Ureter (tissue), 1 donor: ENCODE measurements at places on chromosomes 13 and 19. TPM values are rescaled to one million over a fixed set of nuclear protein-coding genes. Genes with fewer than 3 reads are reported as not detected.

Gene ATXN8OS
- total RNA-seq = not detected

Gene METTL21C
- not detected for total RNA-seq

Gene FXYD7
- 0.62 TPM for total RNA-seq

Gene FCGBP
- 37.0 TPM for total RNA-seq

Gene LRP3
- total RNA-seq = 15.0 TPM

DNA sequence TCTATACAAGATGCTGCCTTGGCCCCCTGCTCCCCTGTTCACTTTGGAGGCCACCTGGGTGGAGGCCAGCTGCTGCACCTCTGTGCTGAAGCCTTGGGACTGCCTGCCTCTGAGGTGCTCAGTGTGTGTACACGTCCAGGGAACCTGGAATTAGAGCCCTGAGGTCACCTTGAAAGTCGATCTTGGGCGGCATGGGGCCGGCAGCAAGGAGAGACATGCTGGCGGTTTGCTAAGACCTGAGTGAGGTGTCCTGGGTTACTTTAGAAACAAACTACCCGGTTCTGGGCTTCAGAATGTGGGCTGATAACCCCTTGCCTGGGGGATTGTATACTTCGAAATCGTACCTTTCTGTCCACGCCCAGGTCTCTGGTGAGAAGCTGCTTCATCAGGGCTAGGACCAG lies 25.5 kb downstream of the TSSK6 start:
- no peak for DNase-seq

- no peak for DNase-seq
These were observed 64.8 kb upstream of the ZNF85 start for GRCh38 chr19:20858218-20858617.

DNA sequence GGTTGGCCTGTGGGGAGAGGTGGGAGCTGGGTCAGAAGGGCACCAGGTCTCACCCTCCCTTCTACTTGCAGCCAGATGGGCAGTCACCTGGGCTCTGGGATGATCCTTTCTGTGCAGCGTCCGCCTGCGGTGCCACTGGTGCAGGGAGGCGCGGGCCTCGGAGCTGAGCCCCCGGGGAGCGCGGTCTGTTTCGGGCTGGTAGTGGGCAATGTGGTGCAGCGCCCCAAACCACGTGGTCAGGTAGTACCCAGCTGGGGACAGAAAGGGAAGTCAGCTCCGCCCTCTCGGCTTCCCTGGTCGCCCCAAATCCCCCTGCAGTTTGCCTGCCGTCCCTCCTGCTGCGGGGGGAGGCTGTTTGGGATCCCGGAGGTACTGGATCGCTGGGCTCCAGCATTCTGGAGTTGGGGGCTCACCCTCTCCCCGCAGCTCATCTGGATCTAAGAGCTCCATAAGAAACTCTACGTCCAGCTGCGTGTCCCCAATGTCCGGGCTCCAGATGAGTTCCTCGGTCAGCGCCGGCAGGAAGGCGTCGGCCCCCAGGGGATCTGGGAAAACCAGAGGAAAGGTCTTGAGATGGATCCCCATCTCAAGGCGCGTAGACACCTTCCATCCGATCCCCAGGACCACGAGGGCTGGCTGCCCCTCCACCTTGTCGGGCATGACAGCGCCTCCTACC lies 8.8 kb downstream of the RINL start:
- no peak for DNase-seq

DNA sequence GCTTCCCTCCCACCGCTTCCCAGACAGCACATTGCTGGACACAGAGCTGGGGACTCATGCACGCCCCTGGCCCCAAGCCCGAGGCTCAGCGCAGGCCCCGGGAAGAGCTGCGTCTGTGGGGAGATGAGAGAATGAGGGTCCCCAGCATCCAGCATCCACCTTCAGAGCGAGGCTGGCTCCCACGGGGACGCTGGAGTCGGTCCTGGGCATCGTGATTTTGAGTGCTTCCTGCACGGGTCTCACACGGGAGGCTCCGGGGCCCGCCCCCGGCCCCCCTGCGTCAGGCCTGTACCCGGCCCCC lies 4.7 kb downstream of the NCLN start:
- no peak for DNase-seq

DNA sequence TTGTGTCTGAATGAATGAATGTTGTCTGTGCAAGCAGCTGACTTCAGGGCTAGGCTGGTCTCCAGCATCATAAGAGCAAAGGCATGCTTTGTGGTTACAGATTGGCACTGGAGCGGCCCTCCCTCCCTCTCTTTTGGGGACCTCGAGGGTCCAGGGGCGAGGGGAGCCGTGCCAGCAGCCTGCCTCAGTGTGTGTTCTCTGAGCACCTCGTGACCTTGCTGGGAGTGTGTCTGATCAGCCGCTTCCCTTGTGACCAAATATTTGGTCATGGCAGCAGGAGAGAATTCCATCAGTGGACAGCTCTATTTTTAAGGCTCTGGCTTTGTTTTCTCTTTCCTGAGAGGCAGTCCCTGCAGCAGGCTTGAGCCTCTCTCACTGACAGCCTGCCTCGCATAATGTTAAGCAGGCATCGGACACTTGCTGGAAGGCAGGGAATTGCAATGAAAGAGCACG lies 329.7 kb downstream of the UQCRFS1 start:
- no peak for DNase-seq

- no peak for DNase-seq
These were observed 6.1 kb downstream of the CHERP start for GRCh38 chr19:16536130-16536529.

DNA sequence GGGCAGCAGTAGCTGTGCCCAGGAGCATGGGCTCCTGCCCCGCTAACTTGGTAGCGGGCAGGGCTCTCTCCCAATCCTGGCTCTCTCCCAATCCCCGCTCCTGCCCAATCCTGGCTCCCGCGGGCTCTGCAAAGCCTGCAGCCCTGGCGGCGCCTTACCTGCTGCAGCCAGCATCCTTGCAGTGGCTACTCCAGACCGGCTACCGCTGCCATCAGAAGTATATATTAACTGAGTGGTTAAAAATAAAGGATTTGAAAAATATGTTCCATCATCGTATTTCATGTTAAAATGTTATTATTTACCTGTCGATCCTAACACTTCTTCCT lies 698.2 kb downstream of the SLITRK1 start:
- no peak for DNase-seq

DNA sequence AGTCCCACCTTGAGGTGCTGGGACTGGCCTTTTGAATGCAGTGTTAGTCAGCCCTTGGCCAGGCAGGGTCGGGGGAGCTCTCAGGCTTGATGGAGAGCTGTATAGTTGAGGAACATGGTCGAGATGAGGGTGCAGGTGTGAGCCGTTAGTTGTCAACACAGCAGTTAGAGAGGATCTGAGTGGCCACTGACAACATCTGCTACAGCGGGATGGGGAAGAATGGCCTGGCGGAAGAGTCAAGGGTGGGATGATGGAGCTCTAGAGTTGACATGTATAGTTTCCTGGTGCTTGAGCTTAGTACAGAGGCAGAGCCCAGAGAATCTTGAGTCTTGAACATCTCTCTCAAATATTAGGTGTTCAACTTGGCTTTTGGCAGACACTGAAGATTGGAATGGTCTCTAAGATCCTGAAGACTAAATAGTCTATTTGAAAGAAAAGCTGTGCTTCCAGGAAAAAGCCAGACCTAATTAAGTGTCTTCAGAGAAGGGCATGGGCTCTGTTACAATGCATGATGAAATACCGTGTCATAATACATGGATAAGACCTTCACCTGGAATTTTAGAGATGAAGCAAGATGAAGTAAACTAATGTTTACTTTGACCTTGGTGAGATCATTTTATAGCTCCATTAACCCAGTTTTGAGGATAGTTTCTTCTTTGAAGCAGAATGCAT lies 9.7 kb downstream of the PCCA start:
- no peak for DNase-seq

- no peak for DNase-seq
These were observed 6.4 kb upstream of the PDE4C start for GRCh38 chr19:18232540-18233223.

DNA sequence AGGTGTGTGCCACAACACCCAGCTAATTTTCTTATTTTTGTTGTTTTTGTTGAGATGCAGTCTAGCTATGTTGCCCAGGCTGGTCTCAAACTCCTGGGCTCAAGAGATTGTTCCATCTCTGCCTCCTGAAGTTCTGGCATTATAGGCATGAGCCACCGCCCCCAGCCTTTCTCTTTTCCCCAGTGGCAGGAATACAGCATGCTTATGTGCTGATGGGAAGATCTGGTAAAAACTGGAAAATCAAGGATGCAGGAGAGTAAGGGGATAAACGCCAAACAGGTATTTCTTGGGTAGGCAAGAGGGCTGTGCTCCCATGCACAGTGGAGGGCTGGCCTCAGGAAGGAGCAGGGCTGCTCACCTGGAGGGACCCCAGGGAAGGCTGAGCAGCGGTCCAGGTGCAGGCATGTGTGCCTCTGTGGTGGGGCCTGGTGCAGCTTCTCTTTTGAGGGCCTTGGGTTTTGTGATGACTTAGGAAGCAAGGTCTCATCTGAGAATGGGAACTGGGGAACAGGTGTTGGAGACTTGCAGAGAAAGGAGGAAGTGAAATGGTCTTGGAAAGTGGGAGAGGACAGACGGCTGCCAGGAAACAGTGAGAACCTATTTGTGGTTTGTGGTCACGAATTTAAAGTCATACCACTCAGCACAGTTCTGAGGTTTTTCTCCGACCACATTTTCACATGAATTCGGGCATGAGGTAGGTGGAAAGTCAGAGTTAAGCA lies 106.5 kb downstream of the TEX26 start:
- DNase-seq = no peak

- no peak for DNase-seq
These were observed 8.9 kb upstream of the FARP1 start for GRCh38 chr13:98133946-98134345.

DNA sequence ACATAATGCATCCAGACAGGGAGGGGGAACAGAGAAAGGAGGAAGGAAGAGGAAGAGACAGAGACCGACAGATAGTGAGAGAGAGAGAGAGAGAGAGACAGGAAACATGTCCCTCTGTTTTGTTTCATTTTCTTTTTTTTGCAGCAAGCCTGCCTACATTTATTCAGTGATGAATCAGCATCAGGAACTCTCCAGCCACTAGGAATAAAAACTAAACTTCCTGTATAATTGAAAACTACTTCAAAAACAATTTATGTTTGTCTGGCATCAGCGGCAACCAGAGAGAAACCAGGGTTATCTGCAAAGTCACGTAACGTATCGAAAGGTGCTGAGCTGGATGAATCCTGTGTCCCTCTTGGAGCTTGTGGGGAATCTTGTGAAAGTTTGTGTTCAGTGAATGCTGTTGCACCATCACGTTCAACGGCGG lies 148.6 kb upstream of the SOX21 start:
- no peak for DNase-seq

- DNase-seq = no peak
These were observed 2.1 kb downstream of the FGF9 start for GRCh38 chr13:21672796-21673538.

DNA sequence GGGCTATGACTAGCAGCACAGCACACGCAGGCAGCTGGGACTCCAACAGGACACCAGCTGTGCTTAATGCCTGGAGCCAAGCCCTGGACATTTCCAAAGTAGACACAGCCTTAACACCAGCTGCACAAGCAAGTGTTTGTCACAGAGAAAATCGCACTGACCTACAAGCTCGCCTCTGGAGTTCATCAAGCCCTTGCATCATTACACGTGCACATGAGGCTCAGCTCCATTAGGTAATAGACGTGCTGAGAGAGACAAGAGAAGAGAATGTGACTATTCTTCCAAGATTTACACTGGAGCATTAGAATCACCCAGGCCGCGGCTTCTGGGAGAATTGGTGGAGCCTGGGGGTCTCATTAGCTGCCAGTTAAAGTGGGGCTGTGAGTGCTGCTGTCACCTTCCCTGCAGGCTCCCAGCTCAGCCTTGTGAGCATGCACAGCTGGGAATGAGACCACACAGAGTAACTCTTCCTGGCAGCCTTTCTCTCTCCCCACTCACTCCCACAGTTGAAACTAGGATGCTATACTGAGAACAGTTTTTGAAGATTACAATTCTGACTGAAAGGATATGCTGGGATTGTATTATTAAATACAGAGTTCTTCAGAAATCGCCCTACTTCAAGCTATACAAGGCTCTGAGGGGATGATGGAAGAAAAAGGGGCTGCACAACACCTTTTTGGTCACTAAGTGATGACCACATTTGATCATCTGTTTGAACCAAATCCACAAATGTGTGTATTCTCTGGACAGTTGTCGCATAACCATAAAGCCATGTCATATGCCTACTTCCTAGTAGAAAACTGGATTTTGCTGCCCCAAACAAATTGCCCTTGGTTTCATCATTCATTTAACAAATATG lies 10.5 kb downstream of the STOML3 start:
- DNase-seq = no peak

DNA sequence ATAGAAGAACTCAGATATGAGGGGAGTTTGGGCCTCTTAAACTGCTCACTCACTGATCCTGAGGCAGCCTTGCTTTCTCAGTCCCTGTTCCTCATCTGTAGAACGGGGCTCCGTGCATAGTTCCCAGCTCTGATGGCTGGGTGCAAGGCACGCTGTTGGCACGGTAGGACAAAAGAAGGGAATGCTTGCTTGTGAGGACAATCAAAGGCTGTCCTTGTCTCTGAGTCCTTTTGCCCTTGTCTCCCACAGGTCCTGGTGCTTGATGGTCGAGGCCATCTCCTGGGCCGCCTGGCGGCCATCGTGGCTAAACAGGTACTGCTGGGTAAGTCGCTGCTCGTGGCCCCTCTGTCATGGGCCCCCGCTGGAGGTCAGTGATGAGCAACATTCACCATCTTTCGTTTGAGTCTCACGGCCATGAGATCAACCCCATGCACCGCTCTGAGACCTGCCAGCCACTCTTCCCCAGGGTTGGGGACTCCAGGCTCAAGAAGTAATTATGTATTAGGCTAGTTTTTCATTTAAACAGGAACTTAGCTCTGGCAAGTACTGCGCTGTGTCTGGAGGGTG lies 2.3 kb downstream of the RPL13A start:
- DNase-seq = no peak

DNA sequence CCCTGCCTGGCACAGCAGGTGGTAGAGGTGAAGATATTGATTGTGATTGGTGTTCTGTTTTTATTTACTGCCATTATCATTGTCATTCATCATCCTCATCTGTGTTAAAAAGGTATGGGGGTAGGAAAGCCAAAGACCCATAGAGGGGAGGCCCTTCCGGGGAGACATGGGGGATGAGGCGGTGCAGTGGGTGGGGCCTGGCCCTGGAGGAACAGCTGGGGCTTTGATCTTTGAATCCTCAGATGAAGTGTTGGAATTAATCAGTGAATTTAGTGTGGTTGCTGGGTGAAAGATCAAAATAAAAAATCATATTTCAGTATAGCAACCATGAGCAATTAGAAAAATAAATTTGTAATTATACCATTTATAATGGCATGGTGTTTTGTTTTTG lies 7.4 kb downstream of the PTH2 start:
- DNase-seq = no peak

GRCh38 chr13:51194942-51195341 lies 27.3 kb upstream of the FAM124A start:
- DNase-seq = no peak

- no peak for DNase-seq
These were observed 3.4 kb downstream of the CC2D1A start for GRCh38 chr19:13909430-13909829.

- no peak for DNase-seq
These were observed 14.1 kb downstream of the BRD4 start for GRCh38 chr19:15318241-15318691.

GRCh38 chr13:44312834-44313551 lies 60.6 kb upstream of the SERP2 start:
- DNase-seq = no peak
